ENCODE measurements at places on chromosomes 4 and X.

DNA sequence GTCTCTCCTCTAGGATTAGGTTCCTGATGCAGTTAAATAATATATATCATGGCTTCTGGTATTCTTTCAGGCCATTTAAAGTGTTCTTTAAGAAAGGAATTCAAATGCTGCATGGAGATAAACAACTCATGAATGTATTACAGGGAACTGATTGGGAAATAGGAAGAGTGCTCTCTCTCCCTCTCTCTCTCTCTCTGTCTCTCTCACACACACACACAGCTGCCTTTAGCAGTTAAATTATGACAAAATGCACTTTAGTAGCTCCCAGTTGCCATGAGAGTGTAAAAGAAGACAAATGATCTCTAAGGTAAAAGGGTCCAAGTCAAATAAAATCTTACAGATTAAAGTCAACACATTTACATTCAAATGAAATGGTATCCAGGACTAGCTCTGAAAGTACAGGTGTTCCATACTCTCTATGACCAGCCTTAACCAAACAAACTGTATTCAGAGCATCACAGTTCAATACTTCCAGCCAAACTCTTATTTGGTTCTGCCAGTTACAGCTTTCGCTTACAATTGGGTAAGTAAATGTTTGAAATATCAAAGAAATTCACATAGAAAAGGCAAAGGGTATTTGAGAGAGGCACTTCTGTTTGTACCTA, 94.7 kb upstream of the CXXC4 start:
- DNase-seq, result no peak

DNA sequence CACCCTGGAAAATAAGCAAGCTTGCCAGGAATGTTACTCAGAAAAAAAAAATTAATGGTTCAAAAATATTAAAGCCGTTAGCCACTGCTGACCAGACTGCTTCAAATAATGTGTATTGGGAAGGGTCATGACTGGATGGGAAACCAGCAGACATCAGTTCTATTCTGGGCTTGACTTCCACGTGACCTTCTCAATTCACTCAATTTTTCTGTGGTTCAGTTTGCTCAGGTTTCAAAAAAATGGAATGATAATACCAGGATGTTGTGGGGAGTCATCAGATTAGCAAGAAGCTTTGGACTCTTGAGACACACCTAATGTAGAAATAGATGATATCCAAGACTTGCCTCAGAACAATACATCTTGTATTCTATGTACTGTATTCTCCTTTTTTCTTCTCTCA, 541.9 kb upstream of the BOD1L1 start:
- no peak for DNase-seq

- DNase-seq, result no peak
Measured at GRCh38 chrX:12494400-12495138, 296.6 kb upstream of the PRPS2 start.

DNA sequence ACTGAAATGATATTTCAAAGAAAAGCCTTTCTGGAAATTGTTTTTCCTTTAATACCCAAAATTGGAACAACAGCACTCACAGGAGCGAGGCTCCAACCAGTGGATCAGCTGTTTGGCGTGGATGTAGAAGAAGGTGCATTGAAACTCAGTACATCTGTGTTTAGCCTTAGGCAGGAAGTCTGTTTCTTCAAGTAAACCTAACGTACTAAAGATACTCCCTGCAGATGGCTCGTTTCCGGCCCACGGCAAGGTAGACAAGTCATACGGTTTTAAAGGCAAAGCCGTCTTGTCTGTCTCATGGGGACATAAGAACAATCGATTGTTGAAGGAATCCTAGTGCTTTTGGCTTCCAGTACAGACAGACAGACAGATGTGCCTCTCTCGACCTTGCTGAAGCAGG, 50.0 kb upstream of the CLCN4 start:
- DNase-seq, result peak; percentile 54

DNA sequence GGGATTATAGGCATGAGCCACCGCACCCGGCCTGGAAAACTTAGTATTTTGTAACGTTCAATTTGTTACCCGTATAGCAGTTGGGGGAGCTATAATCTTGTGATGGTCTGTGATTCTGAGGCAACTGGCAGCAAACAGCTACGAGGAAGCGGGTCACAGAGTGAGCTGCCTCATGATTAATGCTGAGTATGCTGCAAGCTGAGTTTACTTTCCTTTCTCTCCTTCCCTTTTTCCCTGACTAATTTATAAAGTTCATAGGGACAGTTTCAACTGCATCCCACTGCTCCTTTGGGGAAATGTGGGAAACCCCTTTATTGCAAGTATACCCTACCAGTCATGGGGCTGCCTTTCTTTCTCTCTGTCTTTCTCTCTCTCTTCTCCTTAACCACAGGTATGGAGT, 17.7 kb upstream of the ELOVL6 start:
- no peak for DNase-seq

DNA sequence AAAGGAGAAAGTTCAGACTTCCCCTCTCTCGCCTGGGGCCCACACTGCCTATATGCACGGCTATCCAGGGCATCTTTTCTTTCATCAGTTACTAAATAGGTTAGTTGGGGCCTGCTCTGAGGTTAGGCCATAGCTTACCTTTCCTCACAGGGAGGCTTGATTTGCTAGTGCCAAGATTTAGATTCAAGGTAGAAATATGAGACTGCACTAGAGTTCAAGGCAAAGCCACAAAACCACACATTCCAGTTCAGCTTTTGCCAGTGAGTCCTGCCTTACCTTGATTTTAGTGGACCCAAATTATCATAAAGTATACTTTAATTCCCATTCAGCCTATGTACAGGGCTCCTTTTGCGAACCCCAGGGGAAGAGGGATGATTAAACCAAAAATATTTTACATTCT, 762.8 kb downstream of the PDHA2 start:
- DNase-seq, result no peak

DNA sequence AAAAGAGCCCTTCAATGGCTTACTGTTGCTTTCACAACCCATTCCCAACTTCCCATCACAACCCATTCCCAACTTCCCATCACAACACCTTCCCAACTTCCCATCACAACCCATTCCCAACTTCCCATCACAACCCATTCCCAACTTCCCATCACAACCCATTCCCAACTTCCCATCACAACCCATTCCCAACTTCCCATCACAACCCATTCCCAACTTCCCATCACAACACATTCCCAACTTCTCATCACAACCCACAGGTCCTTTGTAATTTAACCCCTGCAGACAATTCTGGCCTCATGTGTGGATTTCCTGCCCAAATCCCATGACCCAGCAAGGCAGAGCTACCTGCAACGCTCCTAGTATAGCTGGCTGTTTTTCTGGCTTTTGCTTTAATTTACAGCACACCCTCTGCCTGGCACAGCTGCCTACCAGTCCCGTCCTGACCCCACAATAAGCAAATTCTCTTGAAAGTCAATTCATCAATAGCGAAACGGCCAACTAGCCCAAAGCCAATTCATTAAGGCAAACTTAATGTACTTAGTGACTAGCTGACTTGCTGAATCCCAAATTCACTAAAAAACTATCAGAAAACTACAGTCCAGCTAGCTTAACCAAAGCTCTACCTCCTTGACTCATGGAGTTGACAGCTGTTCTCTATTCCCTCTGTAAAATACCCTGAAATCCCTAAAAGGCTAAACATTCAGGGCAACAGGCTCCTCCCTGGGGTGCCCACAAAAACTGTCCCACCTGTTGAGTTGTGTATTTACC, 75.6 kb downstream of the AFAP1 start:
- DNase-seq, result no peak

DNA sequence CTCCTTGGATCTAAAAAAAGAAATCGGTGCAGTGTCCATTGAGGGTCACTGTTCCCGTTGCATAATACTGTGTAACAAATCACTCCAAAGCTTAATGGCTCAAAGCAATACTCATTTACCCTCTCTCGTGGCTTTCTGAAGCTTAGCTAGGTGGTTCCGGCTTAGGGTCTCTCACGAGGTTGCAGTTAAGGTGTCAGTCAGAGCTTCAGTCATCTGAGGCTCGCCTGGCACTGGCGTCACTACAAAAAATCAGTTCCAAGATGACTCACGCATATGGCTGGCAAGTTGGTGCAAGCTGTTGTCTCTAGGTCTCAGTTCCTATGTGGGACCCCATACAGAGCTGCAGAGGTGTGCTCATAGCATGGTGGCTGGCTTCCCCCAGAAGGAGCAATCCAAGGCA, 91.0 kb downstream of the BEND2 start:
- no peak for DNase-seq

DNA sequence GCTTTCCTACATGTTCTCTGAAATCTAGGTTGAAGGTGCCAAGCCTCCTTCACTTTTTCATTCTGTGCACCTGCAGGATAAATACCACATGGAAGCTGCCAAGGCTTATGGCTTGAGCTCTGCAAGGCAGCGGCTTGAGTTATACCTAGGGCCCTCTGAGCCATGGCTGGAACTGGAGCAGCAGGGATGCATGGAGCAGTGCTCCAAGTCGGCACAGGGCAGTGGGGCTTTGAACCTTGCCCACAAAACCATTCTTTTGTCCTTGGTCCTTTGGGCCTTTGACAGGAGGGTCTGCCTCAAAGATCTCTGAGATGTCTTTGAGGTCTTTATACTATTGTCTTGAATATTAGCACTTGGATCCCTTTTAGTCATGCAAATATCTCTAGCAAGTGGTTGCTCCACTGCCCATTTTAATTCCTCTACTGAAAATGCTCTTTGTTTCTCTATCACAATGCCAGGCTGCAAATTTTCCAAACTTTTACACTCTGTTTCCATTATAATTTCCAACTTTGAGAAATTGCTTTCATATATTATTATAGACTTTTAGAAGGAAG, 536.2 kb upstream of the KLHL4 start:
- DNase-seq, result no peak

DNA sequence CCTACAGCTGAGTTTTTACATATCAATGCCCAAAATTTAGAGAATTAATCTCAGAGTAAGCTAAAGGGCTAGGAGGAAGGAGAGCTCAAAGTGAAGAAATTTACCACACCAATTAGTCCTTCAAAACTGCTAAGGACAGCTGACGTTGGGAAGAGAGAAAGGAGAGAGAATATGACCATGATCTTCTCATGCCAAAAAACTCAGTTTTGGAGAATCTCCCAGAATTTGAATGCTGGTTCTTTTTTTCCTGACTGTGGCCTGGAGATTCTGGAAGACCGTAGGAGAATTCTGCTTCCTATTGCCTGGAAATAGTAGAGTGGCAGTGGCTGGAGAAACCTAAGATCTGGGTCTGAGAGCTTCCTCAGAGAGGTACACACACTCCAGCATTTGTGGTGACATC, 834.4 kb upstream of the SLIT2 start:
- DNase-seq, result no peak

GRCh38 chr4:74934888-74935287, 2.0 kb downstream of the PARM1 start:
- DNase-seq, result no peak

- no peak for DNase-seq
Measured at GRCh38 chr4:137700072-137700471, 167.8 kb upstream of the PCDH18 start.

- no peak for DNase-seq
Measured at GRCh38 chr4:13484749-13485221, 645 bp upstream of the RAB28 start.

GRCh38 chrX:9336456-9336855, 128.4 kb upstream of the TBL1X start:
- peak; percentile 41 for DNase-seq

DNA sequence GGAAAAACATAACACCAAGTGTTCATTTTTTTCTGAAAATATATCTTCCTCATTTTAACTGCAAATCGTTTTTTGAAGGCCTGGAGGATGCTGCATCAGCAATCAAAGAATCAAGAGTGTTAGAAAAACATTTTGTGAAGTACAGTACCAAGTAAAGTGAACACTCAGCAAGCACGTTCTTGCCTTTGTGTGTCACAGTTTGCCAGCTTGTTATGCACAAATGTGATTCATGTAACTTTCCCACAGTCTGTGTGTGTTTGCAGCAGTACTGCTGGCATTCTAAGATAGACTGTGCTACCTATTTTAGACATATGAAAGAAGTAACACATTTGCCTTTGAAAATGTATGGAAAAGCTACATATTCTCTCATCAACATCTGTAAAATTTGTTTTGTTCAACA, 1617.7 kb downstream of the RPA4 start:
- no peak for DNase-seq

DNA sequence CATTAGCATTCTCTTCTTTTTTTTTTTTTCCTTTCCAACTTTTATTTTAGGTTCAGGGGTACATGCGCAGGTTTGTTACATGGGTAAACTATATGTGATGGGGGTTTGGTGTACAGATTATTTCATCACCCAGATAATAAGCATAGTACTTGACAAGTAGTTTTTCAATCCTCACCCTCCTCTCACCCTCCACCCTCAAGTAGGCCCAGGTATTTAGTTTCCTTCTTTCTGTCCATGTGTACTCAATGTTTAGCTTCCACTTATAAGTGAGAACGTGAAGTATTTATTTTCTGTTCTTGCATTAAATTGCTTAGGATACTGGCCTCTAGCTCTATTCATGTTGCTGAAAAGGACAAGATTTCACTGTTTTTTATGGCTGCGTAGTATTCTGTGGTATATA, 140.8 kb upstream of the PGRMC2 start:
- DNase-seq, result no peak

DNA sequence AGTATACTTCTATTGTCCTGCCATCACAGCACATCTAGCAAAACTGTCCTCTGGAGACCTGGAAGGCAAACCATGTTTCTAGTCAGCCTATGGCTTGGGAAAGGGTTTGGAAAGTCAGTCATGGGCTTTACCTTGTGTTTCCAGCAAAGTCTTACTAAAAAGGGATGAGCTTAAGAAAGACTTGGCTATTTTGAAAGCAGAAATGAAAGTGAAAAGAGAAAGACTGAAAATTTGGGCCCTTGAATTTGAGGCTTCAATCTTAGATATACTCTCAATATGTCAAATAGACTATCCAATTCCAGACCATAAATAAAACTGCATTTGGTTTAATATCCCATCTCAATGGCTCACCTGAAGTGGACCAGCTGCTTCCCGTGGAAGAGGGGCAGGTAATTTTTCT, 127.9 kb downstream of the ZNF330 start:
- no peak for DNase-seq

- no peak for DNase-seq
Measured at GRCh38 chrX:19715711-19716638, 171.4 kb downstream of the SH3KBP1 start.

- DNase-seq, result no peak
Measured at GRCh38 chrX:130915302-130915701, 12.3 kb upstream of the ENOX2 start.

- DNase-seq, result no peak
Measured at GRCh38 chr4:13918110-13918509, 290.6 kb upstream of the BOD1L1 start.

DNA sequence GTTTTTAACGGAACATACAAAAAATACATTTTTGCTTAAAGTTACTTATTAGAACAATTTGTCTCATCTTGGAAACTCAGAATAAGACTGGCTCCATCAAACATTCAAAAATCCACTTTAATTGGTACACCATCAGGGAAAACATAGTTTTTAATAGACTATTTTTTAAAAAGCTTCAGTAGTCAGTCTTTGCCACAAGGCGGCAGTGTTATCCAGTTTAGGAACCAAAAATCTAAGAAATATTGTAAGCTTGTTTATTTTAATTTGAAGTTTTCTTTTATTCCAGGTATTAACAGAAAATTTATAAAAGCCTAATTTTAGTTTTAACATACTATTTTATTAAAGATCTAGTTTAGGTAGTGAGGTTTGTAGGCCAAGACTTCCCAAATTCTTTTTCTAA, 107.7 kb downstream of the APOOL start:
- DNase-seq, result no peak

GRCh38 chrX:108417257-108417656, 21.0 kb downstream of the COL4A6 start:
- no peak for DNase-seq

All from CD8-positive, alpha-beta T cell (primary cell).